ENCODE measurements at places on chromosomes 2 and 18.
A peak's percentile ranks its signal among the peaks of the same experiment; 100 is the strongest.

- no peak for DNase-seq
Observed at GRCh38 chr2:109166811-109167210, 37.8 kb downstream of the SH3RF3 start.

DNA sequence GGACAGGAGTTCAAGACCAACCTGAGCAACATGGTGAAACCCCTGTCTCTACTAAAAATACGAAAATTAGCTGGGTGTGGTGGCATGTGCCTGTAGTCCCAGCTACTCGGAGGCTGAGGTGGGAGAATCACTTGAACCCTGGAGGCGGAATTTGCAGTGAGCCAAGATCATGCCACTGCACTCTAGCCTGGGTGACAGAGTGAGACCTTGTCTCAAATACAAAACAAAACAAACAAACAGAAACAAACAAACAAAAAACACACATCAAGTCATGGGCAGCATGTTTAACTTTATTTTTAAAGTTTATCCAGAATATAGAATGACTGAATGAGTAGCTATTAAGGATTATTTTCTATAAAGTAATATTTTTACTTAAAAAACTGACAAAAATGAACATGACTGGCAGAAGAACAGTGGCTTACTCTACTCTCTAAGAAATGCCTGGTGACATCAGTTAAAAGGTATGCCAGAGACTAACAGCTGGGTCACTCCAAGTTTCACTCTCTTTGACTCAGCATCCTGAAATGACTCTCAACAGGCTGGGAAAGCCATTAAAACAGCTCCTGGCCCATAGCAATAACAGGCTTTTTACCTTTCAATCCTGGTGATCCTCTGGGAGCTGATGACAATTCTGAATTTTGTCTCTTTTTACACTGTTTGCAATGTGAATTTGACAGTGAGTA lies 281.6 kb upstream of the STON1 start:
- no peak for DNase-seq

DNA sequence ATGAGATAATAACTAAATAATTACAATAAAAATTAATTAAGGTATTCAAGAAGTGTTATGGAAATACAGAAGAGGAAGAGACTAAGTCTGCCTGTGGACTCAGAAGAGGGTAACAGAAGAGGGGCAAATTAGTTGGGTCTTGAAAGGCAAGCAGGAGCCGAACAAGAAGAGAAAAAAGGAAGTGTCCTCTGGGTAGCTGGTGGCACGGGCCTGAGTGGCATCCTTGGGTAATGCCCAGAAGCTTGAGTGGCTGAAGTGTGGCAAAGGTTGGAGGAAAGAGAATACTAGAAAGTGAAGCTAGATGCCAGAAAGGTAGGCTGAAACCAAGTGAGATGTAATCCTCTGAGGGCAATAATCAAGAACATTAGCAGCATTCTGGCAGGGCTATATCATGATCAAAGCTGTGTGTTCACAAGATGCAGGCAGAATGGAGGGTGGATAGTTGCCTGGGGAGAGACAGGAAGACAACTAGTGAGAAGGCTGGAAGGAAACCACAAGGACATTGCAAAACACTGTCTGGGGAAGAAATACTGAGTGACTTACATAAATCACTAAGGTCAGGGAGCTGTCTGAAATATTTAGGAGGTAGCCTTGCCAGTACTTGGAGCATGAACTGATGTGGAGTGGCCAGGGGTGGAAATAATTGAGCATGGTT lies 16.2 kb downstream of the DOCK10 start:
- DNase-seq: peak; percentile 24

GRCh38 chr18:3005462-3005861 lies 7.5 kb downstream of the LPIN2 start:
- no peak for DNase-seq

DNA sequence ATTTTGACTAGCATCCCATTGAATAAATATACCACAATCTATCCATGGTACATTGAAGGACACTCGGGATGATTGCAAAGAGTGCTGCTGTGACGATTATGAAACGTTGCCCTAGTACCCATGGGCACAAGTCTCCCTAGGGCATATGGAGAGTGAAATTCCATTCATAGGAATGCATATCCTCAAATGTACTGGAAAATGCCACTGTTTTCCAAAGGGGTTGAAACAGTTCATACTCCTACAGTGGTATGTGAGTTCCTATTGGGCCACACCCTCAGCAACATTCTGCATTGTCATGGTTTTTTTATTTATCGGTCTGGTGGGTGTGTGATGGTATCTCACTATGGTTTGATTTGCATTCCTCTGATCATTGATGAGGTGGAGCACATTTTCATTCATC lies 130.6 kb downstream of the TWIST2 start:
- no peak for DNase-seq

Data from CD4-positive, alpha-beta T cell treated with Interleukin-6 at 100 ng/mL for 8 hours (primary cell).